CD4-positive, alpha-beta memory T cell (primary cell): ENCODE measurements at places on chromosomes 7 and 10. TPM values are rescaled to one million over a fixed set of nuclear protein-coding genes. Genes with fewer than 3 reads are reported as not detected.

RTKN2 gene
- polyA plus RNA-seq = 5.4 TPM

ASB13 gene
- 16.9 TPM for polyA plus RNA-seq

HOXA11 gene
- not detected for polyA plus RNA-seq

ARHGAP12 gene
- polyA plus RNA-seq = 9.6 TPM

NPC1L1 gene
- not detected for polyA plus RNA-seq

CCDC172 gene
- not detected for polyA plus RNA-seq

TMEM270 gene
- not detected for polyA plus RNA-seq

RSU1 gene
- 136 TPM for polyA plus RNA-seq

TMEM213 gene
- not detected for polyA plus RNA-seq

LRGUK gene
- not detected for polyA plus RNA-seq

DNA sequence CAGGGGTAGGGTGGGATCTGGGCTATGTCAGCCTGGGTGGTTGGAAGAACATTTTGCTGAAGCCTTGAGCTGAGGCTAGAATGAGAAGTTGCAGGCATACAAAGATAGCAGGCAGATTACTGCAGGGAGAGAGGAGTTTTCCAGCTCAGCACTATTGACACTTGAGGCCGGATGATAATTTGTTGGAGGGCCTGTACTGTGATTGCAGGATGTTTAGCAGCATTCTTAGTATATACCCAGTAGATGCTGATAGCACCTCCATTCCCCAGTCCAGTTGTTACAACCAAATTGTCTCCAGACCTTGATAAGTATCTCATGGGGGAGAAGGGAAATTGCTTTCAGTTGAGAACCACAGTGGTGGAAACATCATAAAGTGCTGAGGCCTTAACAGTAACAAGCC, 158.6 kb upstream of the CHRM2 start:
- no peak for DNase-seq

DNA sequence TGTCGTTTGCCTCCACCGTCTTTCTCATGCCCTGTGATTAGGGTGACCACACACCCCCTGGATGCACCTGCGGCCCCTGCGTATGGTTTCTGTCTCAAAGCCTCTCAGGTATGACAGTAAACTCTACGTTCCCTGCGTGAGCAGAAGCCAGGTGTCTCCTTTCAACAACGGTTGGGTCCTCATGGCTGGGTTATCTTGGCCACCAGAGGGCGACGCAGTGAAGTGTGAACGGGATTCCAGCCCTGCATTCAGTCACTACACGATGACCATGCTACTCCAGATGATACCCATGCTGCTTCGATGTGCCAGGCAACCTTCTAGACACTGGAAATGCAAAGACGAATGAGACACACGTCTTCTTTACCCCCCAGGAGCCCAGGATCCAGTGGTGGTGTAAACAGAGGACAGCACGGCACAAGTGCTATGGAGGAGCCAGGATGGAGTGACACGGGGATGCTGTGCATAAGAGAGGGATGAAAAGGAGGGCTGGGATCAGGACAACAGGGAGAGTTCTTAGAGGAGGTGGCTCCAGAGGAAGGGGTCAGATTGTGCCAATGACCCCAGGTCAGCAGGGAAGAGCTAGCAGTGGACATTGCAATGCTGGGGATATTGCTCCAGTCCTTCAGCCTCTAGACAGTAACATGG, 228.1 kb upstream of the PFKP start:
- DNase-seq = no peak

DNA sequence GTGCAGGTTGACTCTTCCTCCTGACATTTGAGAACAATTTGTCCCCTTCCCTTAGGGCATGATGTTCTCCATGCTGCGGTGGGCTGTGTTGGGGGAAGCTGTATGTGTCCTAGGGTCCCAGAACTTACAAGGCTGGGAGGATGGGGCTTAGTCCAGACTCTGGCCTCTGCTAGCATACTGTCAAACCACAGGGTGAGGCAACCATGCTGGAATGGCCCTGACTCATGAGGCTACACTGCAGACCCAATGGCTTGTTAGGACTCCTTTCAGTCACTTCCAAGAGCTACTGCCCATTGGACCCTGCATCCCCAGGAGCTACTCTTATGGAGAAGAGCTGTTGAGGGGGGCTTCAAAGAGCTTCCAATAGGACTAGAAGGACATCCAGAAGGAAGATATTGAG, 20.1 kb upstream of the FAM170B start:
- no peak for DNase-seq

DNA sequence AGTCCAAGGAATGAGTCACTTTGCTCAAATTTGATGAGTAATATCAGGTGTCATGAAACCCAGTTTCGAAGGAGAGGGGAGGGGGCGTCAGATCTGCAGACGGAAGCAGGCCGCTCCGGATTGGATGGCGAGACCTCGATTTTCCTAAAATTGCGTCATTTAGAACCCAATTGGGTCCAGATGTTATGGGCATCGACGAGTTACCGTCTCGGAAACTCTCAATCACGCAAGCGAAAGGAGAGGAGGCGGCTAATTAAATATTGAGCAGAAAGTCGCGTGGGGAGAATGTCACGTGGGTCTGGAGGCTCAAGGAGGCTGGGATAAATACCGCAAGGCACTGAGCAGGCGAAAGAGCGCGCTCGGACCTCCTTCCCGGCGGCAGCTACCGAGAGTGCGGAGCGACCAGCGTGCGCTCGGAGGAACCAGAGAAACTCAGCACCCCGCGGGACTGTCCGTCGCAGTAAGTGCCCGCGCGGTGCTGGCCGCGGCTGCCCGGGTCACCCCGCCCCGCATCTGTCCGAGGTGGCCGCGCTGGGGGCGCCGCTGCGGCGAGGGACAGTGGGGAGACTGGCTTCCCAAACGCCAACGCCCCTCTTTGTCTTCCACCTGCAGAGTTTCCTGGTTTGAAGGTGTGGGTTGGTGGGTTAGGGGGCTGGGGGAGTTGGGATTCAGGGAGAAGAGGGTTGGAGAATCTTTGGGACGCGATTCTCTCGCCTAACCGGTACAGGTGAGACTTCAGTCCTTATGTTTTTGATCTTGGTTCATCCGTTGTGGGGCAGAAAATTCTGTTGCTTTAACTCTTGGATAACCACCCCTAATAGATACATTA, at the start of gene TAC1:
TAC1 (plus strand) TSS at position 351 of the 829 bp plus-strand sequence. CDS start 527 bp downstream, outside the sequence.
- DNase-seq = no peak

GRCh38 chr7:91565499-91566401, 301.5 kb downstream of the FZD1 start:
- no peak for DNase-seq

DNA sequence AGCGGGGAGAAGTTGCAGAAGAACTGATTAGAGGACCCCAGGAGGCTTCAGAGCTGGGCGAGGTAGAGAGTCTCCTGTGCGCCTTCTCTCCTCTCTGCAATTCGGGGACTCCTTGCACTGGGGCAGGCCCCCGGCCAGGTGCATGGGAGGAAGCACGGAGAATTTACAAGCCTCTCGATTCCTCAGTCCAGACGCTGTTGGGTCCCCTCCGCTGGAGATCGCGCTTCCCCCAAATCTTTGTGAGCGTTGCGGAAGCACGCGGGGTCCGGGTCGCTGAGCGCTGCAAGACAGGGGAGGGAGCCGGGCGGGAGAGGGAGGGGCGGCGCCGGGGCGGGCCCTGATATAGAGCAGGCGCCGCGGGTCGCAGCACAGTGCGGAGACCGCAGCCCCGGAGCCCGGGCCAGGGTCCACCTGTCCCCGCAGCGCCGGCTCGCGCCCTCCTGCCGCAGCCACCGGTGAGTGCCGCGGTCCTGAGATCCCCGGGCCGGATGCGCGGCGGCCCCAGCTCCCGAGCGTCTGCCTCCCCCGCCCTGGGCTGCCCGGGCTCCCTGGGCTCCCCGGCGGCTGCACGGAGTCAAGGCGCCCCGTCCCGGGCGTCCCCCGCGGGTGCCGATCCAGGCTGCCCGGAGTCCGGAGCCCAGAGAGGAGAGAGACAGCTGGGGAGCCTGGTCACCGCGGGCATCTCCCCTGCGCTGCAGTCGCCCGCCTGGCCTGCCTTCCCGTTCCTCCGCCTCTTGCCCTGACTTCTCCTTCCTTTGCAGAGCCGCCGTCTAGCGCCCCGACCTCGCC, at the start of gene PLAU:
PLAU (plus strand) TSS at position 369 of the 789 bp plus-strand sequence. CDS start 424 bp downstream, outside the sequence.
- peak; percentile 38 for DNase-seq

GRCh38 chr10:26290236-26290635, 73.7 kb downstream of the GAD2 start:
- DNase-seq = no peak

DNA sequence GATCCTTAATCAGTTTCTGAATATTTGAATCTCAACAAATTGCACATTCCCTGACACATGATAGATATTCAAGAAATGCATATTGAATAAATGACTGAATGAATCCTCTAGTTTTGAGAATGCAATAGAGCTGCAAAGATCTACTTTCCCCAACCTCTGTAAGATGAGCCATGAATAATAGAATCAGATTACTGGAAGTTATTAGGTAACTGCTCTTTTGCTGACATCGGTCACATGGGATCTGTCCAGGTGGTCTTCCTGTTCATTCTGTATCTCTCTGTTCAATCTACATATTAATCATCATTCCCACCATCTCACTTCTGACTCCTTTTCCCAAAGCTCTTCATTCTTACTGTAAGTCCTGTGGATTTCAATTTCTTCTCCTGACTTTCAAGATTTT, 638.7 kb downstream of the SORCS1 start:
- no peak for DNase-seq

DNA sequence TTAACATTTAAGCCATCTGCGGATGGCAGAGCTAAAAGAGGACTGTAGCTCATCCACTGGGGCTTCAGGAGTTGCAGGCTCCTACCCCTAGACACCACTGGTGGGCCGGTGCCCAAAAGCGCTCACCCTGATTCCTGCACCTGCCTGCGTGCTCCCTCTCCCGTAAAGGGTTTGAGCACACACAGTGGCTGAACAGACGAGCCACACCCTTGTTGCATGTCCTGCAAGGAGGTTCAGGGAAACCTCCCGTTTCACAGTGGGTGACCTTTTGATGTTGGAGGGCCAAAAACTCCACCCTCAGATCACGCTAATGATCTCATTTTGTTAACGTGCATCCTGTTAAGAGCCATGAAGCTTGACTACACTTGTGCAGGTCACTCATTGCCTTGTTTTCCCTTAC, 37.9 kb downstream of the SYPL1 start:
- DNase-seq = no peak

GRCh38 chr10:90960355-90960814, 39.5 kb upstream of the ANKRD1 start:
- DNase-seq = no peak

- no peak for DNase-seq
Observed at GRCh38 chr7:129784437-129784782, 168.3 kb downstream of the UBE2H start.
